ENCODE measurements at places on chromosomes 16 and 17.

GRCh38 chr17:8742819-8743218, 1.8 kb downstream of the CCDC42 start:
- no peak for DNase-seq

DNA sequence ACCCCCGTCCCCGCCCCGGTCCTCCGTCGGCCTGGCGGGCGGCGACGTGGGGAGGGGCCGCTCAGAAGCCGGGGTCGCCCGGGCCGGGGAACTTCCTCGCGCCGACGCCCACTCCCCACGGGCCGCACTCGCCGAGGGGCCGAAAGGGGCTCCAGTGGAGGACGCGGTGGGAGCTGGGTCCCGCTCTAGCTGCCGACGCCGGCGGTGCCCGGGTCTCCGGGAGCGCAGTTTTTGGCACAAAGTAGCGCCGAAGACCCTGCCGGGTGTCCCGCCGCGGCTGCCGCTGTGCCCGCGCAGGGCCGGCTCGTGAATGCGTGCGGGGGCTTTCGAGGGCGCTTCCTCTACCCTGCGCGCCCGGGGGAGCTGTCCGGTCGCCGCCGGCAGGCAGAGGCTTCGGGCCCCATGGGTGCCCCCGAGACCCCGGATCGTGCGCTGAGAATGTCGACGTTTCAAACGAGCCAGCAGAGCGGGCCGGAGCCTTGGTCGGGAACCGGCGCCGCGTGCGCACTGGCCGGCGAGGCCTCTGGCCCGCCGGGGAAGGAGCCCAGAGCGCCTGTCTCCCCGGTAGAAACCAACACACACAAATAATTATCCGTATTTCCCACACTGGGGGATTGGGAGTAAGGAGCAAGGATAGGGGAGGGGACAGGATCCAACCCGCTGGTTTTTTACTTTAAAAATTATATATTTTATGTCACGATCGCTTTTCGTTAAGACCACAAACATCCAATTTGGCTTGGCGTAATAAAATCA, 46.6 kb upstream of the SLC38A10 start:
- no peak for DNase-seq

DNA sequence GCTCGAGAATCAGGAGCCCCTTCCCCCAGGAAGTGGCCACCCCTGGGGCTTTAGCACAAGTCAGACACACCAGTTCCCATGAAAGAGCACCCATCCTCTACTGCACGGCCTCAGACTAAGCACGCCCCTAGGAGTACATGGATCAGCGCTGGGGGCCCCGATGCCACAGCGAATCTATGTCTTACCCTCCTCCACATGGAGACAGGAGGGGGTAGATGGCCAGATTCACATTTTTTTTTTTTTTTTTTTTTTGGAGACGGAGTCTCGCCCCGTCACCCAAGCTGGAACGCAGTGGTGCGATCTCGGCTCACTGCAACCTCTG, 3.2 kb upstream of the EXOSC6 start:
- no peak for DNase-seq

- DNase-seq = no peak
These were observed 22.9 kb downstream of the TNS4 start for GRCh38 chr17:40478486-40478885.

GRCh38 chr17:30821871-30822723, 2.4 kb downstream of the CRLF3 start:
- DNase-seq = no peak

- no peak for DNase-seq
These were observed 4.2 kb downstream of the SGCA start for GRCh38 chr17:50169881-50170459.

DNA sequence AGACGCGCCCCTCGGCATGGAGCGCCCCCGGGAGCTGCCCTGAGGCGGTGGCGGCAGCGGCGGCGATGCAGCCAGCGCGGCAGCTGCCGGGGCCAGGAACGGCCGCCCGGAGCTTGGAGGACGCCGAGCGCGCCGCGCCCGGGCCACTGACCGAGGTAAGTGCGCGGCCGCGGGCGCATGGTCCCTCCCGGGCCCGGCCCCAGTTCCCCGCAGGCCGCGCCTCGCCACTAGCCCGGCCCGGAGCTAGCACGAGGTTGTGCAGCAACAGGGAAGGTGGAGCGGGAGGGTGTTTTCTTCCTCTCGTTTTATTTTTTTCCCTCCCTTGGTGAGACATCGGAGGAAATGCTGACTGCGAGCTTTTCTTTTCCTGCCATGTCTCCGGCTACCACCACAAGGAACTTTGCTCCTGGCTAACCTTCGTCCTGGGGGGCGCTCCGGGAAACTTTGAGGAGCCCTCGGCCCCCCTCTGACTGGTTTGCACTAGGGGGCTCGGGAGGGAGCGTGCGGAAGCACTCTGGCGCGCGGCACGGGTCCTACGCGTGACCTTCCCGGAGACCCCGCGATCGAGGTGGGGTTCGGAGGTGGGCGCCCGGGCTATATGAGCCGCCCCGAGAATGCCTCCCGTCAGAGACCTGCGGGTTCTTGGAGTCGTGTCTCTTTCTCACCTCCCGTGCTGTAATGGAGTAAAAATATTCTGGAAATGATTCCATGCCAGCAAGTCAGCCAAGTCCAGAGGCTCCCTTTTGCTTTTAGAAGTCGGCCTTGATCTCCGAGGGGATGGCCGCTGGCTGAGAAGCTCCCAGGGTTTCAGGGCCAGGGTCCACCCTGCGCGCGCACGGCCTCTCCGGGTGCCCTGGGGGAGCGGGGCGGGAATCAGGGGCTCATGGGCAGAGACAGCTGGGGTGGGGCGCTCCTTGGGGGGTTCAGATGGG, 868 bp downstream of the KCNJ12 start:
- DNase-seq = no peak

- no peak for DNase-seq
These were observed 30.7 kb downstream of the PIEZO1 start for GRCh38 chr16:88754109-88754911.

- DNase-seq = no peak
These were observed 94.7 kb upstream of the SIAH1 start for GRCh38 chr16:48479955-48480354.

DNA sequence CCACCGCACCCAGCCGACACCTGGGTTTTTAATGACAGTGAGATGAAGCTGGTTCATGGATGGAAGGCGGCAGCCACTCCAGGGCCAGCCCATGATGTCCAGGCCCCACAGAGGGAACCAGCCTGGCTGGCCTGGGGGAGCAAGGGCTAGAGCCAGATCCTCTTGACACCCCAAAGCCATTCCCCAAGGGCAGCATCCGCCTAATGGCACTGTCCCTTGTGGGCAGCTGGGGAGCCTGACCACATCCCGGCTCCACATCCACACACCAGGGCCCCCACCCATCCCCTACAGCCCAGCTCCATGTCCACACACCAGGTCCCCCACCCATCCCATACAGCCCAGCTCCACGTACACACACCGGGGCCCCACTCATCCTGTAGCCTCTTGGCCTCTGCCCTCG, 53.3 kb upstream of the ACSF3 start:
- DNase-seq = no peak

- DNase-seq = no peak
These were observed 27.9 kb upstream of the TNRC6A start for GRCh38 chr16:24701521-24701951.

DNA sequence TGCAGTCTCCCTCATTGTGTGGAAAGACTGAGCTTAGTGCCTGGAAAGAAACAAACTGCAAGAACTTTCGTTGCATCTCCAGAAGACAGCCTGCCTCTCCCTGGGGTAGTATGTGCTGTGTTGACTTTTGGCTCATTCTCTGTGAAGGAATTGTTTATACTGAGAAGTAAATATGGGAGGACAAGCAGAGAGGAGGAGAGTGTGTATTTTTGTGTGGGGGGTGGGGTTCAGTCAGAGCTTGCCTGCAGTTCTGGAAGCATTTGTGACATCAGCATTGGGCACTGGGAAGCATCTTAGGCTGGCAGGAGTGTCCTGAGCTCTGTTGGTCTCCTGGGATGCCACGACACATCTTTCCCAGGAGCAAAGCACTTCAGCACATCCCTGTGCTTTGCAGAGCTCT, 147.9 kb downstream of the HS3ST3B1 start:
- DNase-seq = no peak

DNA sequence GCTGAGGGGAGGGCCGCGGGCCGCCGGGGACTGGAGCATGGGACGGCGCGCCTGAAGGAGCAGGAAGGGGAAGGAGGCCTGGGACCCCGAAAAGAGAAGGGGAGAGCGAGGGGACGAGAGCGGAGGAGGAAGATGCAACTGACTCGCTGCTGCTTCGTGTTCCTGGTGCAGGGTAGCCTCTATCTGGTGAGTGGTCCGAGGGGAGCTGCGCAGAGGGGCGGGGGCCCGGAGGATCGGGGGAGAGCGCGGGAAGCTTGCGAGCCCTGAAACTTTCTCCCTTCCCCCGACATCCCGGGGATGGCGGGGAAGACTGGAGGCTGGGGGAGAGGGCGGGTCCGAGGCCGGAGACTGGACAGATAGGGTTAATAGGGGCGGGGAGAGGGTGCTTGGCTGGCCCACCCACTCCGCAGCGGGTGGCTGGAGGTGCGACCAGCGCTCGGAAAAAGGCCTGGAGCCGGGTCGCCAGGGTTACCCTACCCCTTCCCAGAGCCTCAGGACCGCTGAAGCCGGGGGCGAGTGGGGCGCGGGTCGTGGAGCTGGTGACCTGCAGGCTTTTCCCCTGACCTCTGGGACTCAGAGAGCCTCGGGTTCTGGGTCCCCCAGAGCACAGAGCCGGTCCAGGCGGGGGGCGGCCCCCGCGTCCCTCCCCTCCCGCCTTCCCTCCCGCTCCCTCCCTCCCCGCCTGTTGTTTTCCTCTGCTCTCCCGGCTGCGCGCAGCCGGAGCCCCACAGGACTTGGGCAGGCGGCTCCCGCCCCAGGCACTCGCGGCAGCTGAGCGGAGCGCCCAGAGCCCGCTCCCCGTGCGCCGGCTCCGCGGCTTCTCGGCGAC, 631 bp downstream of the NXPH3 start:
- no peak for DNase-seq

DNA sequence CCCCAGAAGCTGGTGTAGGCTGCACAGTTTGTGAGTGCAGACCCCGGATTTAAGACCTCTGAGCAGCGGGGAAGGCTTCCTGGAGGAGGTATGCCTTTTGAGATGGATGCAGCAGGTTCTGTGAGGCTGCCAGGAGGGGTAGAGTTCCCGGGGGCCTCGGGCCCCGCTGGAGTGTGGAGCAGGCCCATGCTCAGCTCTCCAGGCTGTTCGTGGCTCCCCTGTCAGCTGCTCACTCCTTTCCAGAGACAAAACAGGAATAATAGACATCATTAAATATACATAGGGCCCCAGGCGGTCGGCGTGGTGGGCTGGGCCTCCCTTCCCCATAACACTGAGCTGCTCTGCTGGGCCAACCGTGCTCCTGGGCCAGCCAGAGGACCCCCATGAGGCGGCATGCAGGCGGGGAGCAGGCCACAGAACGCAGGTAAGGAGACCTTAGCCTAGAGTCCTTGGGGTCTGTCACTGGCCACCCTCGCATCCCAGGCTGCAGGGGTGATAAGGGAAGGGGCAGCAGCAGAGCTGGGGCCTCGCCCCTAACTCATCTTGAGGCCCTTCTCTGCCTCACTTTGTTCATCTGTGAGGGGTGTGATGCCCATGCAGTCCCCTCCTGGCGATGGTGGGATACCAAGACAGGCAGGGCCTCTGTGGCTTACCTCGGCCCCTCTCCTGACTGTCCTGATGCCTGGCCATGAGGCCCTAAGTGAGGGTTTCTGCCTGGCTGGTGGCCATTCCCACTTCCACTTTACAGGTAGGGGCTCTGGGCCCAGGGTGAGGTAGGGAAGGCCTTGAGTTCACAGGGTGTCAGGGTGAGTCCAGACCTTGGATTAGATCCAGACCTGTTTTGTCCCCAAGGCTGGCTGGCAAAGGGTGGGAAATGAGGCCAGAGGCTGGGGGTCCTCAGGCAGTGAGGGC, at the start of gene MYO15A:
Gene MYO15A (plus strand): TSS at position 356 of the 912 bp plus-strand sequence. CDS start 10,045 bp downstream, outside the sequence.
- no peak for DNase-seq

DNA sequence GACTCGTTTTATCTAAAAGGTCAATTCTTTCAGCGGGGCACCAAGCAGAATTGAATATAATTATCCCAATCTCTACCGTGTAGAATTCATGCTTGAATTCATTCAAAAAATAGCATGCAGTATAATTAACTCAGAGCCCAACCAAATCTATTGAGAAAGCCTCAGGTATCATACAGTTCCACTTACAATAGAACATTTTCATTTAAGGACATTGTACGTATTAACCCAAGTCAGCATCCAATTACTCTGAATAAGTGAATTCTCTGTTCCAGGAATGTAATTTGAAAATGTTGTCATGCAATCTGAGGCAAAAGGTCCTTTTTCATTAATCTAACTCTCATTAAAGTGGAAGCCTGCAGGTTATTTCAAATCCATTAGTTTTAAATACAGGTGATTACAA, 78.5 kb downstream of the SALL1 start:
- DNase-seq = no peak

DNA sequence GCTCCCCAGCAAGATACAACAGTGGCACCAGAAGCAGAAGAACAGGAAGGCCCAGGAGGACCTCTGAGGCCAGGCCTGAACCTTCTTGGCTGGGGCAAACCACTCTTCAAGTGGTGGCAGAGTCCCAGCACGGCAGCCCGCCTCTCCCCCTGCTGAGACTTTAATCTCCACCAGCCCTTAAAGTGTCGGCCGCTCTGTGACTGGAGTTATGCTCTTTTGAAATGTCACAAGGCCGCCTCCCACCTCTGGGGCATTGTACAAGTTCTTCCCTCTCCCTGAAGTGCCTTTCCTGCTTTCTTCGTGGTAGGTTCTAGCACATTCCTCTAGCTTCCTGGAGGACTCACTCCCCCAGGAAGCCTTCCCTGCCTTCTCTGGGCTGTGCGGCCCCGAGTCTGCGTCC, 11.9 kb downstream of the CES3 start:
- no peak for DNase-seq

DNA sequence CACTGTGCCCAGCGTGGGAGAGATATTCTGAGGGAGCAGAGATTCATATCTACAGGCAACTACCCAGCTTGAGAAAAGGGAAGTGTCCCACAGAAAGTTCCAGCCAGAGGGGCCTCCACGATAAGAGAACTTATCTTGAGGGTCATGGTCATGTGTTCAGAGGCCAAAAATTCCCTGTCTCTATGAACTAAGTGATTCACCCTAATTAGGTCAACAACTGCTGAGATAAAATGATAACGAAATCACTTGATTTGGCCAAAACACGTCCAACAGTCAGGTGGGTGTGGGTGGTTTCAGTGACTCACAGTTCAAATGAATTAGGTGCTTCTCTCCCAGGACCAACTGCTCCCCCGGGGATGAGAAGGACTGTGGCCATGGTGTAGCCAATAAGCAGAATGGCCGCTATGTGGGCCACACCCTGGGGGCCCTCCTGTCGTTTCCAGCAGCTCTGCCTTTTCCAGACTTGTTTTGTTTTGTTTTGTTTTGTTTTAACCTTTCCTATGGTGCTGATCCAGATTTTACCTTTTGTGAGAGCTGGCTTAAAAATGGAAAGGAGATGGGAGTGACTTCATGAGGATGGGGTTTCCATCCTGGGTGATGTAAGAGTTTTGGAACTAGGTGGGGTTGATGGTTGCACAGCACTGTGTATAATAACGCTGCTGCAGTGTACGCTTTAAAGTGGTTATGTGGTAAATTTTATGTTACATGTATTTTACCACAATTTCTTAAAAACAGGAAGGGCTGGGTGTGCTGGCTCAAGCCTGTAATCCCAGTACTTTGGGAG, 8.7 kb downstream of the DNAI2 start:
- DNase-seq = peak; percentile 72

DNA sequence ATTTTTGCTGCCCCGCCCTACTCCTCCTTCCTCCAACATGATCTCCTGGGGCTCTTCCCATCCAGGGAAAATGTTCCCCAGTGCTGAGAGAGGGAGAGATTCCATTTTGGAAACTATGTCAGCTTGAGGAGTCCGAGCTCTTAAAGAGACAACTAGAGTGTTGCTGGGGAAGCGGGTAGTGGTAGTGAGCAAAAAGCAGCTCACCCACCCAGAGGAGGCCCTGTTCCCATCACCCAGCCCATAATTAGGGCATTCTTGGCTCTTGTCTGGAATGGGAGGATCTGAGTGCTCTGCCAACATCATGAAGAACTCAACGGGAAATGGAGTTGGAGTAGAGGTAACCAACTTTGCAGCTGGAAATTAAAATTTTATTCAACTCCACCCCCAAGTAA, 9.1 kb upstream of the MSL1 start:
- DNase-seq = no peak

Measured in activated CD4-positive, alpha-beta T cell treated with anti-CD3 and anti-CD28 coated beads, Interleukin-2, amount 50 U/mL, for 48 hours (primary cell).